Type B pancreatic cell (in vitro differentiated cells): ENCODE measurements at places on chromosomes 4 and X. TPM values are rescaled to one million over a fixed set of nuclear protein-coding genes. Genes with fewer than 3 reads are reported as not detected.

- no peaks in the 10 kb centered on the region for H3K36me3 ChIP-seq
- H3K4me1 ChIP-seq: no peaks in the 10 kb centered on the region
- no peak for DNase-seq
- H3K27me3 ChIP-seq: no peaks in the 10 kb centered on the region
- peak overlapping the region; percentile 44 for H3K27ac ChIP-seq
Measured at GRCh38 chr4:59597536-59598329, 1602.4 kb upstream of the ADGRL3 start.

DNA sequence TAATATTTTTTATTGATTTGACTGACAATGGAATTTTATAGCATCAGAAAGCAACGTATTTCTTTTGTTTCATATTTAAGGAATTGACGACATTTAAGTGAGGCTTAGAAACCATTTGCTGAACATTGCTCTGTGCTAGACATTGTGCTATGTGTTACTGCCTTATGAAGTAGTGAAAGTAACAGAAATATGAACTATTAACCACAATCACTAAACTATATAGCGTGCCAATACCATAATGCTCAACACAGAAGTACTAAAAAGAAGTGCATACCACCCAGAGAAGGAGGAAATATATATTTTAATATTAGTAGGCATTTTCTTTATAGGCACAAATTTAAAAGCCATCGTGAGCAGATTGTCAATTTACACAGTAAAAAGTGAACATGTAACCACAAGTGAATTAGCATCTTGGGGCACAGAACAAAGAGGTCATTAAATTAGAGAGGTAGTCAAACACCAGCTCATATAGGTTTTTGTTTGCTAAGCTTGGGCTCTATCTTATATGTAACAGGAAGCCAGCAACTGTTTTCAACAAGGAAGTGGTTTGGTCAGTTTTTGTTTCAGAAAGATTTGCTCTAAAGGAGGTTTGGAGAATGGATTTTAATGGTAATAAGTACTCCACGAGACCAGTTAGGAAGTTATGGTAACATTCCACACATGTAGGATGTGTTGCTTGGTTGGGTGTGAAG, 270.7 kb downstream of the GRXCR1 start:
- no peaks in the 10 kb centered on the region for H3K36me3 ChIP-seq
- H3K27ac ChIP-seq: no peak overlapping the region
- no peak for DNase-seq

DNA sequence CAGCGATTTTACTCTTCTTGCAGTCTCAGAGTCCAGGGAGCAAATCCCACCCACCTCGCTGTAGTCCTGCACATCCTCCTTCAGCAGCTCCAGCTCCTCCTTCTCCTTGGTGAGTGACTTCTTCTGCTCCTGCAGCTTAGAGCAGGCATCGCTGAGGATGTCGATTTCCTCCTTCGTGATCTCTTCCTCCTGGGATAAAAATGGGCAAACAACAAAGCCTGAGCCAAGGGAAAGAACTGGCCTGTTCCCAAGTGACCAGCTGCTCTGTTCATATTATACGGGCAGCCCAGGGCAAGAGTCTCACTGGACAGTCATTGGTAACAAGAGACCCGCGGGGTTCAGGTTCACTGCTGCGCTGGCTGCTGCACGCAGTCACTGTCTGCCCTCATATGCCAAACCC, 26.2 kb downstream of the FGFR3 start:
- no peak overlapping the region for H3K4me3 ChIP-seq
- DNase-seq: no peak
- no peak overlapping the region for H3K27ac ChIP-seq
- H3K4me1 ChIP-seq: no peaks in the 10 kb centered on the region
- no peaks in the 10 kb centered on the region for H3K27me3 ChIP-seq

DNA sequence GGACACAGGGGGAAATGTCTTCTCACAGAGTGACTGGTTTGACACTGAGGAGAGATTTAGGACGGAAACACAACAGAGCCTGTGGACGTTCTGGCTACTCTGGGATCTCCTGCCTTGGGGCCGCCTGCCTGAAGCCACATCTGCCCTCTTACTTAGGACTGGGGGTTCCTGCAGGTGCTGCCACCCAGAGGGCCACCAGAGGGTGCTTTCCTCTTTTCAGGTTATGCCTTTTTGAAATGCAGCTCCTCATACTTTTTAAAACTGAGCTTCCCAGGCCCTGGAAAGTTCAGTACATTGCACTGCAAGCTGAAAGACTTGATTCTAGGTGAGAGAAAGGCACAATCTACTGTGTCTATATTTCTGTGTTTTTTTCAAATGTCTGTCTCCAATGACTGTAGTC, 92.2 kb upstream of the PGRMC2 start:
- H3K27me3 ChIP-seq: no peaks in the 10 kb centered on the region
- H3K4me3 ChIP-seq: no peak overlapping the region
- H3K27ac ChIP-seq: no peak overlapping the region
- DNase-seq: no peak

Gene SOX3
- 0.76 and 3.4 TPM in 2 replicates for total RNA-seq

Gene HS6ST2
- 35.8 and 46.4 TPM in 2 replicates for total RNA-seq

Gene TKTL2
- not detected in 2 replicates for total RNA-seq
